Cerebellum (tissue), 4 donors: ENCODE measurements at places on chromosomes 1 and 21. TPM values are rescaled to one million over a fixed set of nuclear protein-coding genes. Genes with fewer than 3 reads are reported as not detected.

The KCND3 gene
- 34.1 TPM for total RNA-seq

The GUK1 gene
- 94.1 TPM for total RNA-seq

The KIF17 gene
- 1.5 TPM for total RNA-seq

The BSND gene
- total RNA-seq, result 0.09 TPM

The CCDC17 gene
- total RNA-seq, result 1.00 TPM

The YY1AP1 gene
- 215 TPM for total RNA-seq

The ATP1A4 gene
- 0.64 TPM for total RNA-seq

The TMOD4 gene
- not detected for total RNA-seq

The MNDA gene
- 1.4 TPM for total RNA-seq

The GBP2 gene
- total RNA-seq, result 0.54 TPM

The NTNG1 gene
- total RNA-seq, result 16.8 TPM

The FOXO6 gene
- total RNA-seq, result 1.3 TPM

The CR1L gene
- total RNA-seq, result 0.73 TPM

The ACTL8 gene
- total RNA-seq, result not detected
